ENCODE measurements at places on chromosomes 1 and 21. TPM values are rescaled to one million over a fixed set of nuclear protein-coding genes. Genes with fewer than 3 reads are reported as not detected.

GRCh38 chr1:17844185-17844826, 89.2 kb downstream of the ACTL8 start:
- DNase-seq = no peak

EYA3 gene
- 8.2 TPM for total RNA-seq

DNA sequence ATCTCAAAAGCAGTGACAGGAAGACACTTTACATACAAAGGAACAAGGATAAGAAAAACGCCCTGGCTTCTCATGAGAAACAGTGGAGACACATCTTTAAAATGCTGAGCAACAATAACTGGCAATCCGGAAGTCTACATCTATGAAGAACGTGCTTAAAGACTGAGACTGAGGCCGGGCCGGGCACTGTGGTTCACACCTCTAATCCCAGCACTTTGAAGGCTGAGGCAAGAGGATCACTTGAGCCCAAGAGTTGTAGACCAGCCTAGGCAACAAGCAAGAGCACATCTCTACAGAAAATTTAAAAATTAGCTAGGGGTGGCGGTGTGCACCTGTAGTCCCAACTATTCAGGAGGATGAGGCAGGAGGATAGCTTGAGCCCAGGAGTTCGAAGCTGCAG, 2.1 kb upstream of the KRTAP12-1 start:
- DNase-seq = no peak

DNA sequence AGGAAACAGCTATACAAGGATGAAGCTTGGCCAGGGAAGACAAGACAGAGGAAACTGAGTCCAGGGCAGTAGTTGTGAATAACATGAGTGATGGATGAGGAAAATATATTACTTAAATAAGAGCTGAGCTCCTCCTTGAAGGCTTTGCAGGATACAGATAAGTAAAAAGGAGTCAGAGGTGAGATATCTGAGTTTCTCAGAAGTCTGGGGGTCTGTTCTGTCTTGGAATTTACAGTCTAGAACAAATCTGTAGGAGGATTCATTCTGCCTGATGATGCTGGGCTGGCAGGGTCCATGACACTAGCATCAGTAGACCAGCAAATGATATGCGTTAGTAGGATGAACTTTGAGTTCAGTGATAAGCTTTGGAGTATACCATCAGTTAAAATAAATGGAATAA, 266.1 kb upstream of the POGK start:
- no peak for DNase-seq

DNA sequence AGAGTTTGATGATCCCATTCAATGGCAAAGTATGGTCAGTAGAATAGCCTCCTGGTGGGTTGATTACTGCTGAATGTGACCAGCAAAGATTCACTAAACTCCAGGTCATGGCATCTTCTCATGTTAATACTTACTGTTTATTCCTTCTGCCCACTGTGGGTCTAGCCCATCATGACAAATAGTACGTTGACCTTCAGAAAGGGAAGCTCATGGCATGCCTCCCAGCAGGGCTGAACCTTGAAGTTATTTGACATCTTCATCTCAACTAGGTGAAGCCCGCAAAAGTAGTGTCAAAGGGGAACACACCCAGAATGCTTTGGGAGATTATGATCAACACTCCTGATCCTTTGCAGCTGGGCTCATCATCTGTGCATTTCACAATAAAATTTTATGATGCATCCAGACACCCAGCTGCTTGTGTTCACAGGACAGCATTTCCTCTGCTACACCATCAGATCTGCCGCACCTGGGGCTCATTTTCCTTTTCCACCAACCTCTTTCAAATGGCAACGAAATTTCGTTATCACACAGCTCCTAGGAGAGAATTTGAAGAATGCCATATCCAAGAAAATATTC, 49.6 kb downstream of the HLX start:
- no peak for DNase-seq

NAV1 gene
- total RNA-seq = 13.1 TPM

GRCh38 chr1:61836649-61837048, 94.4 kb downstream of the PATJ start:
- no peak for DNase-seq

- DNase-seq = no peak
These were observed 75.1 kb downstream of the LAMC1 start for GRCh38 chr1:183098317-183098716.

CELA2A gene
- not detected for total RNA-seq

FNDC5 gene
- 0.15 TPM for total RNA-seq

RHD gene
- not detected for total RNA-seq

HSPA13 gene
- 91.9 TPM for total RNA-seq

GRCh38 chr1:116351914-116352313, 21.1 kb upstream of the ATP1A1 start:
- no peak for DNase-seq

DNA sequence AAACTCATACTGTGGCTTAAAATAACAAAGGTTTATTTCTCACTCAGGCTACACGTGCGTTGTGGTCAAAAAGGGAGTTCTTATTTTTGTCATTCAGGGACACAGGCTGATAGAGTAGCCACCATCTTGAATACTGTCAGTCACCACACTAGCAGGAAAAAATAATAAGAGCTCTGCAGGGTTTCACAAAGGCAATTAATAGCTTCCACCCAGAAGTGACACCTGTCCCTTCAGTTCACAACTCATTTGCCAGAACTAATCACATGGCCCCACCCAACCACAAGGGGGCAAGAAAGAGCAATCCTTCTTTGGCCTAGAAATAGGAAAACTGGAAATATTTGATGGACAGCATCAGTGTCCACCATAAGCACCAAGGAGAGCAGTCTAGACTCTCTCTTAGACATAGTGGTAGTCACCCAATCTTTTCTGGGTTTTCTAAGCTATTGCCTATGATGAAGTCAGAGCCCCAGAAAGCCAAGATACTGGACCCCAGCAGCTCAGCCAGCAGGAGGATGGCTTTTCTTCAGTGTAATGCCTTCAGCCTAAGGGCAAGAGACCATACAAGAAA, 8.2 kb downstream of the HAPLN2 start:
- peak; percentile 46 for DNase-seq

- peak; percentile 21 for DNase-seq
These were observed 740.6 kb downstream of the RWDD3 start for GRCh38 chr1:95974586-95974985.

GRCh38 chr1:35707601-35708440, 10.9 kb downstream of the C1orf216 start:
- DNase-seq = no peak

Data from H4 (cell line).